ENCODE measurements at places on chromosomes 4 and X.

DNA sequence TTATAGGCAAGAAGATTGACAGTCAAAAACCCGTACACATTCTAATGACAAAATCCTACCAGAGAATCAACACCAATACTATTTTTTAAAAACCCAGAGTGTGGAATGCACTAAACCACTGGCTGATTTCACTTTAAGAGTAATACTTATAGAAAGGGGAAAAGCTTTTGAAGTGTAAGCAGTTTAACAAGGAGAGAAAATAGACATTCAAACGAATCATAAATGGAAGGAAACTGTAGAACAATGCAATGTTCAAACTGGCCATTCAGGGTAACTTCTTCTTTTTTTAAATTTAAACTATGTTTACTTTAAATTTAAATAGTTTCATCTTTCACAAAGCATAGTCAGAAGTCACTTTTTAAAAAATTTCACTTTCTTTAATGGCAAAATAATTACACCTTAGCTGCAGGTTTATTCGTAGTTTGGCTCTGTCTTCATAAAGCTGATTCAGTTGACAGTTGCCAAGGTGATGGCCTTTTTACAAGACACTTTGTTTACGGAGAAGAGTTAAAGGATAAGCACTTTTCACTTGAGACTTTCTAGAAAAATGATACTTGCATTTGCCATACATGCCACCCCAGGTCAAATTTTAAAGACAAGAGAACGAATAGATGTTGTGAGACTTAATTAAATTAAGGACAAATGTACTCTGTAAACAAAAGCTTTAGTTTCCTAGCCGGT is 82.4 kb upstream of the KLF3 start:
- DNase-seq, result no peak

GRCh38 chr4:5823542-5824211 is 69.2 kb downstream of the CRMP1 start:
- no peak for DNase-seq

DNA sequence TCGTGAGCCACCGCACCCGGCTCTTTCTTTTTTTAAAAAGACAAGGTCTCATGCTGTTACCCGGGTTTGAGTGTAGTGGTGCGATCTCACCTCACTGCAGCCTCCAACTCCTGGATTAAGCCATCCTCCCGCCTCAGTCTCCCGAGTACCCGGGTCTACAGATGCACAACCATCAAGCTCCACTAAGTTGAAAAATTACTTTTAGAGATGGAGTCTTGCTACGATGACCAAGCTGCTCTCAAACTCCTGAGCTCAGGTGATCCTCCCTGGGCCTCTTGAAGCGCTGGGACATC is 2.0 kb downstream of the SLC25A6 start:
- DNase-seq, result no peak

DNA sequence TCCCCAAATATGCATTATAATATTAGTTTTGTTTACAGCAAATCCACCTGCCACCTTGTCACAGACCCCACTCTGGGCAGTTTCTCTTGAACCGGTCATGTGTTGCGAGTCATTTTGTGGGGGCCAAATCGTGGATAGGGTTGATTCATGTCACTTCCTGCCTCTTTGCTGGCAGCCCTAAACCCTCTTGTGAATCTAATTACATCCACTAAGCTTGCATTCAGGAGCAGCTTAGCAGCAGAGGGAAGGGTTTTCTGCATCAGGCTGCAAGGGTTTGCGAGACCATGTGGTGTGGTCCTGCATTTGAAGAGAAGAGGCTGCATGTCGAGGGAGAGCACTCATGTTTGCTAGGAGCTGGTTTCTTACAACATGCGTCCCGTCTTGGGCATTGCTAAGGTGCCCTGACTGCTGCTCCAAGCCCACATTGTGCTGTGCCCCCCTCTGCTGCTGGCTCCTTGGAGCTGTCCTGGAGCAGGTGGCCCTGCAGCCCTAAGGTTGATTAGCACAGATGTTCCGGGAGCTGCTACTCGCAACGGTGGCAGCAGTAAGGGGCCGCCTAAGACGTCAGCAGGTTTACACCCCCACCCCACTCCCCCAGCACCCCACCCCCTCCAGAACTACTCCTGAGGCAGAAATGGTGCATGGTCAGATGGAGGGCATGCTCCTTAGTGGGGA is 88.9 kb upstream of the CLDN34 start:
- no peak for DNase-seq

DNA sequence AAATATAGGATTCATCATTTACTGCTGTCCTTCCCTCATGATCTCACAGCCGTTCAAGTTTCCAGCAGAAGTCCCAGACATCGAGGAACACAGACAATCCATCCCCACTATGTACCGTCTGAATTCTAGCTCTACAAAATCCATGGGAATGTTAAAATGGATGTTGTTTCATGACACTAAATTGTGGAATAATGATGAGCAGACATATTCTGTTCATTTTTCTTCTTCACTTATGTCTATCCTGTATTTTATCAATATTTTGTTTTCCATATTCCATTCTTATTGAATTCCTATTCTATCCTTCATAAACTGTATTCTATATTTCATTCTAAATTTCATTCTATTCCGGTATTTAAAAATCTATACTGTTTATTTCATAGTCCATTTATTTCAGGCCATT is 71.8 kb downstream of the NUDT10 start:
- DNase-seq, result no peak

DNA sequence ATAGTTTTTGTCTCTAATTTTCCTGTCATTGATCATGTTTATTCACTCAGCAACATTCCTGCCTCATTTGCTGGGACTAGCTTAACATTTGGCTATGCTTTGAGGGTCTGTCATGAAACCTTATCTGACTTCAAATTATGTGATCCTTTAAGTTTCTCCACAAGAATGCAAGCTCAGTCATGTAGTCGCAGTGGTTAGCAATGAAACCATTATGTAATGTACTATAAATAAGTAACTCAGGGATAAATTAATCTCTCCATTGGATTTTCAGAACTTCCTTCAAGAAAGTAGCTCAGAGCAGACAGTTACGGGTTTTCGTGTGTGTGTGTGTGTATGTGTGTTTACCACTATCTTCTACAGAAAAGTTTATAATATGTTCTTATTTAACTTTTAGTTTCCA is 993.6 kb downstream of the ADGRL3 start:
- no peak for DNase-seq

GRCh38 chrX:63525491-63525890 is 174.4 kb upstream of the SPIN4 start:
- no peak for DNase-seq

GRCh38 chr4:100576570-100576969 is 58.7 kb upstream of the EMCN start:
- no peak for DNase-seq

DNA sequence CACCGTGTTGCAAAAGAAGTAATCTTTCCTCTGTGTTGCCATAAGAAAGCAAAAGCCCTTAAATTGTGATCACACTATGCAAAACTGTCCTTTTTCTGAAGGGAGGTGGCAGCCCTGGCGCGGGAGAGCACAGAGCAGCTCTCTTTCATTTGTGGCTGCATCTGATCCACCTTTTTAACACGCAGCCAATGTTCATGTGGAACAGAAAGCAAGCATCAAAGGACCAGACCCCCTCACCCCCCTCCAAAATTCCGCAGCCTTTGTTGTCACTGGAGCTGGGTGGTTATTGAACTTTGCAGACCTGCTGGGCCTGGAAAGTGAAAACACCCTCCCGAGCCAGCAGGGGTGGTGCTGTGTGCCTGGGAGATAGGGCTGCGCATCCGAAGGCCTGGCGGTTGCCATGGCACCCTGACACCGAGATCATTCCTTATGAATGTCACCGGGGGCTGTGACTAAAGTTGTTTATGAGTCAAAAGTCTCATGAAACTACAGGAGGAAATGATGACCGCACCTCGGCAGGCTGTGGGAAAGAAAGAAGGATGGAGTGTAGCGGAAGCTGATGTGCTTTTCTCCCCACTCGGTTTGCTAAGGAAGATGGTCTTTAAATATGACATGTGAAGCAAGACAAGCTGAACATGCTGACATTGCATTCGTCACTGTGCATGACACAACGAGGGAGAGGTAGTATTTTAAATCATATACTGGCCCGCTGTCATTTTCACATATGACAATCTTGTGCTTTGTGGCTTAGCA is 367.4 kb downstream of the UNC5C start:
- no peak for DNase-seq

- no peak for DNase-seq
Observed at GRCh38 chr4:119005928-119006460, 117.3 kb downstream of the SYNPO2 start.

- no peak for DNase-seq
Observed at GRCh38 chrX:38987198-38987651, 186.0 kb downstream of the MID1IP1 start.
